ENCODE measurements at places on chromosomes 7 and 10. TPM values are rescaled to one million over a fixed set of nuclear protein-coding genes. Genes with fewer than 3 reads are reported as not detected.

SORCS1 gene
- polyA plus RNA-seq = 17.5 TPM

- no peak for DNase-seq
Measured at GRCh38 chr10:89118091-89118490, 89.0 kb downstream of the CH25H start.

GRCh38 chr7:32879460-32879859 lies 12.1 kb downstream of the KBTBD2 start:
- DNase-seq = no peak

AMZ1 gene
- polyA plus RNA-seq = 0.21 TPM

GRCh38 chr10:74071157-74071556 lies 73.2 kb downstream of the VCL start:
- DNase-seq = peak; percentile 34

GRCh38 chr7:19754521-19755116 lies 18.8 kb downstream of the TMEM196 start:
- no peak for DNase-seq

CUX1 gene
- polyA plus RNA-seq = 93.4 TPM

GRCh38 chr10:49143249-49143648 lies 9.4 kb upstream of the FAM170B start:
- DNase-seq = no peak

- DNase-seq = peak; percentile 67
Measured at GRCh38 chr10:93816123-93816747, 58.5 kb downstream of the LGI1 start.

CRYGN gene
- polyA plus RNA-seq = 2.5 TPM

SLC26A5 gene
- 0.81 TPM for polyA plus RNA-seq

RNF32 gene
- polyA plus RNA-seq = 4.3 TPM

DNA sequence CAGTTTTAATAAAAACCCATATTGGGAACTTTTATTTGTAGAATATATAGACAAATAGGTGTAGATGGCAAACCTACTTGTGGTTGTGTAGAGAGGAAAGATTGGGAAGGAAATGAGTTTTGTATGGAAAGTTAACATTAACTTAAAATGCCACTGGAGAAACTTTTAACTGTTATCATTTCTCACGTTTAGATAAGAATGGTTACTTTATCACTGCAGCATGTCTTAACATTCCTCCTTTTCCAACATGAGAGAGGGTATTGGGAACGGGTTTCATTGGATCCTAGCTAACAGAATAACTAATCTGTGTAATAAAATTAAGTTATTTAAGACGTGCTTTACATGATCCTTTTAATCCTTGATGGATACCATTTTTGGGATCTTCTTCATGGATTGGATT lies 1.8 kb downstream of the LUC7L2 start:
- DNase-seq = no peak

- DNase-seq = no peak
Measured at GRCh38 chr10:34786464-34786863, 28.6 kb downstream of the PARD3 start.

SDK1 gene
- polyA plus RNA-seq = 8.4 TPM

GRCh38 chr10:73161079-73161478 lies 6.7 kb downstream of the ECD start:
- no peak for DNase-seq

DNA sequence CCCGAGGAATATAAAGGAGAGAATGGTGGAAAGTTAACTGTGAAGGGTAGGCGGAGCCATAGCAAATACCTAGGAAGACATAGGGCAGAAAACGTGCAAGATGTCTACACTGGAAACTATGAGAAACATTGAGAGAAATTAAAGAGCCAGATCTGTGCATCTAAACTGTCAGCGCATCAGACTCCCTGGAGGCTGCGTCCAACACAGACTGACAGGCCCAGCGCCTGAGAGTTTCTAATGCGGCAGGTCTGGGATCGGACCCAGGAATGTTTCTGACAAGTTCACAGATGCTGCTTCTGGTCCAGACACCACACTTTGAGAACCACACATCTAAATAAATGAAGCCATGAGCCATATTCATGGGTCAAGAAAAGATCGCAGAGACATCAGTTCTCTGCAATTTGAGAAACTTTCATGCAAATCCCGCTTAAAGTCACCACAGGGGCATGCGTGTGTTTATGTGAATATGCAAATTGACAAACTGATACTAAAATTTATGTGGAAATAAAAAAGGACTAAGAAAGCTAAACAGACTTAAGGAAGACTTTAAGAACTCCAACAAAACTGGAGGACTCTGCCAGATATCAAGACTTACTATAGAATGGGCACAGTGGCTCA lies 38.8 kb downstream of the PROSER2 start:
- no peak for DNase-seq

GRCh38 chr7:6476596-6477317 lies 29.0 kb upstream of the DAGLB start:
- DNase-seq = no peak

- DNase-seq = no peak
Measured at GRCh38 chr7:135333200-135333599, 99.6 kb downstream of the STRA8 start.

DNA sequence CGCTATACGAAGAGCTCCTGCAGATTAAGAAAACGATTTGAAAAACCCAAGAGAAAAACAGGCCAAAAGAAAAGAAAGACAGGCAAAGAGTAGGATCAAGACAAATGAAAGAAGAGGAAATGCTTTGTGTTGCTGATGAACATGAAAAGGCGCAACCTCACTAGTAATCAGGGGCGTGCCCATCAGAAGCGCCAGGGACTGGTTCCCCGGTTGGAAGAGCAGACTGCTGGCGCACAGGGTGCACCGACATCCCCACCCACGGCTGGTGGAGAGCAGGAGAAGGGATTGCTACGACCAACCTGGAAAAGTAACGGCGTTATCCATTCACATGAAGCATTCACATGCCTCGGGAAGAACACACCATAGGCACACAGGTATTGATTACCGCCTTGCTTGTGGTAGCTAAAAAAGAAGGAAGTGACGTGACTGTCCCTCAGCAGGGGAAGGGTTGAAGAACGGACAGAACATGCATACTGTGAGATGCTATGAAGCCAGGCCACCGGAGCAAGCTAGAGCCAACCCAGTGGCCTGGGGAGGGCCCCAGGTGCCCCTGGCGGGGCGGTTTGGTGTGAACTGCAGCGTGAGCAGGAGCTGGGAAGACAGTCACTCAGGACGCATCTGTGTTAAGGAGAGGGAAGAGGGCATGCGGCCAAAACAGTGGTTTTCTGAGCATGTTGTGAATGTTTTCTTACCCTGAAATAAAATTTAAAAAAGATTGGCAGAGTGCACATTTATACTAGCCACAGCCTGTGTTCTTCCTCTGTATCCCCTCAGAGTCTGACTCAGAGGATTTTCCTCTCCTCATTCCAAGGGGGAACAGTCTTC lies 18.3 kb downstream of the AGAP3 start:
- DNase-seq = no peak
